ENCODE measurements at places on chromosomes 1 and 21.

- no peak for DNase-seq
Measured at GRCh38 chr21:36749935-36750575, 51.1 kb downstream of the SIM2 start.

DNA sequence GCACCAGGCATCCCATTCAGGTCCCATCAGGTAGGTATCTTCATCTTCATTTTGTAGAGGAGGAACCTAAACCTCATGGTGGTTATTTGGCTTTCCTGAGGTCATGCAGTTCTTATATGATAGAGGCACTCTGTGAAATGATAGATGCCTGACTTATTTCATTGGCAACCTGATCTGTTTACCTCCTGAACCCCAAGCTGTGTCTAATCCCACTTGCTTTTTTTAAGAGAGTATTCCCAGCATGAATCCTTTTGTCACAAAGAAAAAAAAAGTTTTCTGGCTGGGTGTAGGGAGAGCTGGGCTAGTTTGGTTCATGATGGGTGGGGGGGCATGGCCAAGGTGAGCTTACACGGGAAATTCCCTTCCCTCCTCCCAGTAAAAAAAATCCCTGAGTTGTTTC, 154.2 kb downstream of the TENT5C start:
- DNase-seq, result no peak

- DNase-seq, result no peak
Measured at GRCh38 chr1:188582911-188583532, 1754.3 kb downstream of the PLA2G4A start.

DNA sequence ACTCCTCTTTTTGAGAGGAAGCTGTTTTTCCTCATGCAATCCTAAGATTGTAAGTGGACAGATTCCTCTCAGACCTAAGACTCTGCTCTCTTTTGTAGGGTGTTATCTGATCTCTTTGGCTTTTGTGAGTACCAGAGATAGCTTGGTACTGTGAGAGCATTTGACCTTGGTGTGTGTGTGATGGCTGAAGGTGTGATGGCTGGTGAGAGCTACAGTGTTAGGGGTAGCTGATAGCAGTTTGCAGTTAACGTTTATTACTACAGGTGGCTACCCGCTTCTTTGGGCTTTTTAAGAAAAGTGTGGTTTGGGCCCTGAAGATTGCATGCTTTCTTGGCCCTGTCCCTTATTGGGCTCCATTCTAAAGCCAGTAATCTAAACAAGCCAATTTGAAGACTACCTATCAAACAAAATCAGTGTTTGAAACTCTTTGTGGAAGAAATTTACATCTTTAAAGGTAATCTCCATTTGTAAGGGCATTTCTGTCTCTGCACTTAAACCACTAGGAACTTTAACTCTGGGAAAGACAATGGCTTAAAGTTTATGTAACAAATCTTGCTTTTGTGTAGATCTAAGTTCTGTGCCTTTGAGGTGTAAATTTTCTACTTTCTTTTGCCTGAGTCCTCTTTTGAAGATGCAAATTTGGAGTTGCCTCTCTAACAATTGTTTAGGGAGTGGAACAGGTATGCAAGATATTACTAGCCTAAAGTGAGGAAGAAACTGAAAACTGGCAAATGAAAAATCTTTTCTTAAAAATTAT, 85.3 kb upstream of the SERBP1 start:
- no peak for DNase-seq

All from K562 (cell line).